ENCODE measurements at places on chromosomes 5 and 9.

- no peak for DNase-seq
Measured at GRCh38 chr5:172773481-172774469, 2.8 kb upstream of the DUSP1 start.

DNA sequence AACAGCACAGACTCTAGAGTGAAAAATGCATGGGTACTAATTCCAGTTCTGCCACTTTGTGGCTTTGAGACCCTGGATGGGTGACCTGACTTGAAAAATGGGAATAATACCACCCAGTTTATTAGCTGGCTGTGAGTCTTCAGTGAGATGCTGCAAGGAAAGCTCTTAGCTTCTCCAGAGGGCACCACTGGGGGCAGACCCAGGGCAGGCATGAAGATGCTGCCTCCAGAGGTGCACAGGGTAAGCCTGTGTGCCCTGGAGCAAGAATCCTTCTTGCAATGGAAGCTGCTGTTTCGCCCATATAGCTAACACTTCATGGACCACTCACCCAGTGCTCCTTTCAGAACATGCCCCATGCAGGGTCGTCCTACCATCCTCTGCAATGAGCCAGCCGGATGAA lies 75.7 kb downstream of the C5orf15 start:
- no peak for DNase-seq

DNA sequence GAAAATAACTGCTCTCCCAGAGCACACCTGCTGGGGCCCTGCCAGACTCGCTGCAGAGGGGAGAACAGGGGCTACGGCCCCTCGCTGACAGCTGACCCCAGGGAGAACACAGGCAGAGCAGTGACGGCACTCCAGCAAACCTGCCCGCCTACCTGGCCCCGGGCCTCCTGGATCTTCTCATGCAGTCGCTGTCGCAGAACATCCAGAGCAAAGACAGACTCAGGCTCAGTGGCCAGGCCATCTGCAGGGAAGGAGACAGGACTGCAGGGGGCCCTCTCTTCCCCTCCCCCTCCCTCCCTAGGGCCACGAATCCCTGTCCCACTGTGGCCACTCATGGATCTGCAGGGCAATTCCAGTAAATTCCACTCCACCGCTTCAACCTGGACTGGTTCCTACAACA lies 2.4 kb downstream of the SURF6 start:
- no peak for DNase-seq

DNA sequence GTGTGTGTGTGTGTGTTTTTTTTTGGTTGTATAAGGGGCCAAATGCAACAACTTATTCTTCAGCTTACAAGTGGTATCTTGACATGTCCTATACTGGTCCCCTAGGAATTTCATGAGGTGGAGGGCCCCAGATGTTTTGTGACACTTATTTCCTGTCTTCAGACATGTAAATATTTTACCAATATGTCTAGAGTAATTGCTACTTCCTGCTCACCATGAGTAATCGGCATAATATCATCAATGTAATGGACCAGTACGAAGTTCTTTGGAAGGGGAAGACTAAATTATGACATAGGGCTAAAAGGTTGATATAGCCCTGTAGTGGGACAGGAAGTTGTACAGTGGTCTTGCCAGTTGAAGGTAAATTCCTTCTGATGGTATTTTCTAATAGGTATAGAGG lies 3.7 kb upstream of the OTULIN start:
- no peak for DNase-seq

- DNase-seq = no peak
Measured at GRCh38 chr9:123832858-123833650, 96.9 kb downstream of the DENND1A start.

DNA sequence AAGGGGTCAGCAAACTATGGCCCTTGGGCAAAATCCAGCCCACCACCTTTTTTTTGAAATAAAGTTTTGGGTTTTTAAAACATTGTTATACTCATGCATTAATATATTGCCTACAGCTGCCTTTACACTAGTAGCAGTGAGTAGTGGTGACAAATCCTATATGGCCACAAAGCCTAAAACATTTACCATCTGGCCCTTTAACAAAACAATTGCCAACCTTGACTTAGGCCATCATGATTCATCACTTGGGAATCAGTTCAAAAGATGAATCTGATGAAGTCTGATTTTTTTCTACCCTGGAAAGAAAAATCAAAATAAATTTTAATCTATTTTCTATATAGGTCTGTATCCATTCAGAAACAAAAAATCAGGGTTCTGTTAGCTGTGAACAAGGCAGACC lies 484.9 kb downstream of the BNC2 start:
- no peak for DNase-seq

- DNase-seq = no peak
Measured at GRCh38 chr5:115785381-115786065, 30.9 kb downstream of the CDO1 start.

DNA sequence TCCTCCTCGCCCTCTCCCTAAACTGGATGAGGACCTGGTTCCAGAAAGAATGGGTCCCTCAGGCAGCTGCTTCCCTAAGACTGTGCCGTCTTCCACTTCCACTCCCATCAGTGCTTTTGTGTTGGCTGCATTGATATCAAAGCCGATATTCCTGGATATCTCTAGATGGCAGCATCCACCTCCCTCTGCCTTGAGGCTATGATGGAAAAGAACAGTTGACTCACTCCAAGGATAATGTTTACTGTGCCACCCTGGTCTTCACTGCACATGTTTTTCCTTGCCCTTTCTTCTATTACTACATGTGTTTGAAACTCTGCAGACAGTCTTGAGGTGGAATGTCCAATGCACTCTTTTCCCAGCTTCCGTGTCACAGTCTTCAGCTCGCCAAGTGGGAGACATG lies 211.6 kb downstream of the MAST4 start:
- peak; percentile 27 for DNase-seq

- peak; percentile 36 for DNase-seq
Measured at GRCh38 chr9:75866273-75866871, 24.1 kb upstream of the PCSK5 start.

- DNase-seq = no peak
Measured at GRCh38 chr9:136253246-136254130, 7.9 kb upstream of the QSOX2 start.

GRCh38 chr5:150598821-150599273 lies 41.6 kb upstream of the SYNPO start:
- DNase-seq = no peak

Data from right lung (tissue), 10 donors.